ENCODE measurements at places on chromosomes 4 and X.
A peak's percentile ranks its signal among the peaks of the same experiment; 100 is the strongest.

- no peak for DNase-seq
These were observed 363.3 kb downstream of the PCDH7 start for GRCh38 chr4:31083456-31083855.

- DNase-seq, result peak; percentile 9
These were observed 692.5 kb downstream of the CENPC start for GRCh38 chr4:66852843-66853242.

DNA sequence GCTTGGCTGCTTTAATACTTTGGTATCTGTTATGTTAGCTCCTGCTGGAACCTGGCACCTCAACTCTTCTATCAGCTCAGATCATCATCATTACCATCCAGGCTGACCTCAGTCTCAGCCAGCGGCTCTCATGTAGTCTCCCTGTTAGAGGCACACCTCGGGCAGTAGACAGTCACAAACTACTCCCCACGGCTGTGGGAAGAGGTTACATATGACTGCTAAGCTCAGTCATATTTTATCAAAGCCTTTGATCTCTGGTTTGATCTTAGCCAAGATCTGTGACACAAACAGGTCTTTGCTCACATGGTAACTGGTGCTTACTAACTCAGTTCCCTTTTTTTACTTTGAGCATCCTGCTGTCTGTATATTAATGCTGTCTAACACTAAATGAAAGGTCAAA lies 384.9 kb downstream of the CENPC start:
- no peak for DNase-seq

GRCh38 chr4:60042941-60043340 lies 1157.2 kb upstream of the ADGRL3 start:
- no peak for DNase-seq

DNA sequence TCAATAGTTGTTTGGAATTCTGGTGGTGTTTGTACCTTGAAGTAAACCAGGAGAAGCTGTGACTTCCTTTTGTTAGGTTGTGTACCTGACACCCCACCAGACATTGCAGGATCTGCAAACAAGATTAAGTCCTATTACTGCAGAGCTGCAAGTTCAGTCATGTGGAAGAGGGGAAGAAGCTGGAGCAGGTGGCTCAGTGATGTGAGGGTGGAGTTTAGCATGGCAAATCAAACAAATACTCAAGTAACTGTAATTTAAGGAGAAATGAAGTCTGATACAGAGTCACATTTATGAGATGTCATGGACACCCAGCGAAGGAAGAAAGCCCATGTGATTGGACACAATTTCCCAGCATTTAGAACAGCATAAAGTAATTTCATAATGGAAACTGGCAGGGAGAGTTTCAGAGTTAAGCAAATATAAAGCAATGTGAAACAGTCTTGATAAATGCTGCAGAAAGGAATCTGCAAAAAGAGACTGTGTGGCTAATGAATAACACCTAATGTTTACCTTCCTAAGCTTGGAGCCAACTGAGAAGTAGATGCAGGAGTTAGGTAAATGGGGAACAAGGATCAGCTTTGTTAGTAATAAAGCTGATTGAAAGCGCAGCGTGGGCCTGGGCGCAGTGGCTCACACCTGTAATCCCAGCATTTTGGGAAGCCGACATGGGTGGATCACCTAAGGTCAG lies 249.1 kb downstream of the GBA3 start:
- DNase-seq, result no peak

- no peak for DNase-seq
These were observed 44.0 kb downstream of the GAB1 start for GRCh38 chr4:143380629-143381028.

GRCh38 chr4:99467887-99468286 lies 32.7 kb upstream of the ADH7 start:
- peak; percentile 71 for DNase-seq

DNA sequence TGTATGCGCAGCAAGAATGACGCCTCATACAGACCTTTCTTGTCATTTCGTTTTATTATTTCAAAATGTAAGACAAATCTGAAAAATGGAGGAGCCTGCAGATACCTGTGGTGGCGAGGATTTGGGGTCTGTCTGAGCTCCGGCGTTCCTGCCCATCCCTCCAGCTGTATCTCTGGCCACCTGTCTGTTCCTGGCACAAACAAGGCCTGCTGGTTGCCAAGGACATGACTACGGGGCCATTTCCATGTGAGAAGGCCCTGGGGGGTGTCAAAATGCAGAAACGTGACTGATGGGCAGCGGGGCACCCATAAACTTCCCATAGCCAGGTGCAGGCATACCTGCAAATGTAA lies 591 bp upstream of the TSPAN7 start:
- no peak for DNase-seq

DNA sequence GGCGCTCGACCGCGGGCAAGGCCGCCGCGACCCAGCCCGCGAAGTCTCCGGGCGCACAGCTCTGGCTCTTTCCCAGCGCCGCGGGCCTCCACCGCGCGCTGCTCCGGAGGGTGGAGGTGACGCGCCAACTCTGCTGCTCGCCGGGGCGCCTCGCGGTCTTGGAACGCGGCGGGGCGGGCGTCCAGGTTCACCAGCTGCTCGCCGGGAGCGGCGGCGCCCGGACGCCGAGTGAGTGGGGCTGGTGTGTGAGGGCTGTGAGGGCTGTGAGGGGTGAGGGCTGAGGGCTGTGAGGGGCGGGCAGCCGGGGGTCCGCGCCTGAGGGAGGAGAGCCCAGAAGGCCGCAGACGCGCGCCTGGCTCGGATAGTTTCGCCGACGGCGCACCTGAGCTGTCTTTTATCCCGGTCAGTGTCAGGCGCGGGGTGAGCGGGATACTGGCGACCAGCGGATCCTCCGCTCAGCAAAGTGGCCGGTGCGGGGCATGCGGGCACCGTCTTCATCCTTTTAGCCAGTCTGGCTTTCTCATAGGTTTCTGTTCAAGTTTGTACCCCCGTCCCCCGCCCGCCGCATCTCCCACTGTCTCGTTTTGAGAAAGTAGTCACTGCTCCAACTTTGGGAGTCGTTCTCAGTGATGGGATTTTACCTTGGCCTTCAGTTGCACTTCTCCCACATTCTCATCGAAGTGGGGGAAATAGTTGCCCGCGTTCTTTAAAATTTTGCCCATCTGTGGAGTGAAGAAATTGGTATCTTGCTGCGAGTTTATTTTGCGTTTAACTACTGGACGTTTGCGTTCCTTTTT lies 586 bp downstream of the HERC5 start:
- no peak for DNase-seq

GRCh38 chr4:185165605-185166063 lies 22.6 kb downstream of the SLC25A4 start:
- DNase-seq, result no peak

GRCh38 chrX:96424007-96424406 lies 260.6 kb upstream of the DIAPH2 start:
- DNase-seq, result no peak

DNA sequence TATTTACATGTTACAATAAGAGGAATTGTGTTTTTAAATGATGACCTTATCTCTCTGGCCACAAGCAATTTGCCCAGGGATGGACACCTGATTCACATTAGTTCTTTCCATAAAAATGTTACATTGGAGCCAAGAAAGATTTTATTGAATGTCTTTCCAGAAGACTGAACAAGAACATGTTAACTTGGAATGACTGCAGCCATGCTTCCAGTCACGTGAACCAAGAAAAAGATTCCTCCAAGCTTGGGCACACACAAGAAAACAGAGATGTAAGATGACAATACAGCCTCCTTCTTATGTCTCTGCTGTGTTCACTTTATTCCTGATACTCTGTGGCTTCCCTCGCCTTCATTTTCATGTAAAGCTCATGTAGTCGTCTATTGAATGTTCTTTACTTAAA lies 737.6 kb downstream of the TRIML1 start:
- DNase-seq, result no peak

DNA sequence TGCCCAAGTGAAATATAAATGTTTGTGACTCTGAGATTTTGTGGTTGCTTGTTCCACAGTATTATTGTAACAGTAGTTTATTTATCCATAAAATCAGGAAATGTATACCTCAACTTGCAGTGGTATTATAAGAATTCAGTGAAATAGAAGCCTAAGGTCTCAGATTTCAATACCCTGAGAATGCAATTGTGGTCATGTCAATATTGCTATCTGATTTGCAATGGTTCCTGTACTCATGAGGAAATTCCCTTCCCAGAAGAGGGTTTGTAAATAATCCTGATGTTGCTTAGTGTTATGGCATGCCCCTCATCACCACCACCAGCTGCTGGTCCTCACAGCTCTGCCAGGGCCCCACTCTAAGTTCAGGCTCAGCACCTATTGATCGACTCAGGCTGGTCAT lies 67.8 kb downstream of the SLC34A2 start:
- no peak for DNase-seq

- no peak for DNase-seq
These were observed 309.9 kb downstream of the DHX15 start for GRCh38 chr4:24274381-24274941.

All from pons (tissue), 1 donor.